ENCODE measurements at places on chromosomes 3 and 15. TPM values are rescaled to one million over a fixed set of nuclear protein-coding genes. Genes with fewer than 3 reads are reported as not detected.

Gene SAMMSON
- polyA plus RNA-seq, result 0.47 TPM

Gene ACTL6A
- 36.5 TPM for polyA plus RNA-seq

Gene GOLGA6D
- not detected for polyA plus RNA-seq

Gene RBP2
- 0.13 TPM for polyA plus RNA-seq

Gene DUOXA2
- 8.4 TPM for polyA plus RNA-seq

Gene PRKCD
- polyA plus RNA-seq, result 19.8 TPM

Gene CHRNA7
- polyA plus RNA-seq, result 0.15 TPM

Gene SHISA5
- 94.9 TPM for polyA plus RNA-seq

Gene NUSAP1
- polyA plus RNA-seq, result 16.6 TPM

Gene PIERCE2
- 0.73 TPM for polyA plus RNA-seq

Gene KCNAB1
- 0.61 TPM for polyA plus RNA-seq

Gene ZNF80
- polyA plus RNA-seq, result 0.05 TPM

Gene SPINT1
- 191 TPM for polyA plus RNA-seq

Gene MESP1
- polyA plus RNA-seq, result 0.08 TPM

Gene ABHD17C
- polyA plus RNA-seq, result 27.3 TPM

Gene SLC15A2
- polyA plus RNA-seq, result 2.1 TPM

Gene SLC51A
- polyA plus RNA-seq, result 0.69 TPM

Gene FBXW12
- 0.08 TPM for polyA plus RNA-seq

Gene UBE2E1
- 86.1 TPM for polyA plus RNA-seq

Gene NANOGP8
- polyA plus RNA-seq, result 0.16 TPM

Gene C3orf20
- polyA plus RNA-seq, result not detected

Gene CEP70
- 7.2 TPM for polyA plus RNA-seq

Gene CNTN6
- not detected for polyA plus RNA-seq

Gene PEX11A
- 5.7 TPM for polyA plus RNA-seq

Gene VGLL3
- 0.55 TPM for polyA plus RNA-seq

Measured in esophagus (tissue), 2 donors.